ENCODE measurements at places on chromosomes 13 and 19.

DNA sequence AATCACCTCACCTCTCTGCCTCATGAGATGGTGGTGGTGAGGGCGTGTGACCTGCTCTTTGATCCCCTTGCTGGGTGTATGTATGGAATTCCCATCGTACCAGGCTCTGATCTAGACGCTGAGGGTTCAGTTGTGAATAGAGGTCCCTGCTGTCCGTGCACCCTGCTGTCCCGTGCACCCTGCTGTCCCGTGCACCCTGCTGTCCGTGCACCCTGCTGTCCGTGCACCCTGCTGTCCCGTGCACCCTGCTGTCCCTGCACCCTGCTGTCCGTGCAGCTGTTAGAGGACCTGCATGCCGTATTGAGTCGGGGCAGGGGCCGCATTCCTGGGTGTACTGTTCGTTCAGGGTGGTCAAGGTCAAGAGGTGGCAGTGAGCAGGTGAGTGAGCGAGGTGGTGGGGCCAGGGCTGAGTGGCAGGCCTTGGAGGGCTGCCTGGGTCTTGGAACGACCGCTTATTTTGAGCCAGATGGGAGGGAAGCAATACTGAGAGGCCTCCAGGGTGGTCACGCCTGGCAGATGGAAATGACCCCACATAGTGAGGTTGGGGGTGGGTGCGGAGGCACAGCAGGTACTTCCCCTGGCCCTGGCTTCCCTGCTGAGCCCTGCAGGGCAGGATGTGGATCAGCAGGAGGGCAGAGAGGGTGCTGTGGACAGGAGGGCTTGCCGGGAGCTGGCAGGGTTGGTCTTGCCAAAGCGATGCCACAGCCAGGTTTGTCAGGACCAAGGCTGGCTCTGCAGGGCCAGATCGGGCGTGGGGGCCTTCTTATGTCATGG, 4.6 kb upstream of the EPN1 start:
- DNase-seq, result no peak

DNA sequence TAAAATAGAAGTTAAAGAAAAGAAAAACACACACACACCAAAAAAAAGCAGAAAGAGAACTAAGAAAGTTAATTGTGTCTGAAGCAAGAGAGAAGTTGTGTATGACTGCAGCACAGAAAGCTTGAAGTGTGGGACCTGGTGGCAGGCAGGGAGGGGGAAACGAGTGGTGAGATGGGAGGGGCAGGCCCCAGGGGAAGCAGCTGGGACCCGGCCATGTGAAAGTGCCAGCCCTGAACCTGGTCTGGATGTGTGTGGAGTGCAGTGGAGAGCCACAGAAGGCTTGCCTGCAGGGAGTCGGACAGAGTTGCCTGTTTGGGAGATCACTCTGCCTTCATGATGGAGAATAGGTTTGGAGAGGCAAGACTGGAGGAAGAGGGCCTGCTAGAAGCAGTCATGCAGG, 199.0 kb downstream of the GGACT start:
- DNase-seq, result no peak

GRCh38 chr13:42218576-42218975, 53.4 kb upstream of the AKAP11 start:
- no peak for DNase-seq

- DNase-seq, result no peak
Measured at GRCh38 chr19:3959766-3960131, 11.2 kb downstream of the DAPK3 start.

- no peak for DNase-seq
Measured at GRCh38 chr13:106804991-106805390, 237.1 kb upstream of the ARGLU1 start.

- DNase-seq, result no peak
Measured at GRCh38 chr13:35965226-35965927, 165.8 kb downstream of the DCLK1 start.

DNA sequence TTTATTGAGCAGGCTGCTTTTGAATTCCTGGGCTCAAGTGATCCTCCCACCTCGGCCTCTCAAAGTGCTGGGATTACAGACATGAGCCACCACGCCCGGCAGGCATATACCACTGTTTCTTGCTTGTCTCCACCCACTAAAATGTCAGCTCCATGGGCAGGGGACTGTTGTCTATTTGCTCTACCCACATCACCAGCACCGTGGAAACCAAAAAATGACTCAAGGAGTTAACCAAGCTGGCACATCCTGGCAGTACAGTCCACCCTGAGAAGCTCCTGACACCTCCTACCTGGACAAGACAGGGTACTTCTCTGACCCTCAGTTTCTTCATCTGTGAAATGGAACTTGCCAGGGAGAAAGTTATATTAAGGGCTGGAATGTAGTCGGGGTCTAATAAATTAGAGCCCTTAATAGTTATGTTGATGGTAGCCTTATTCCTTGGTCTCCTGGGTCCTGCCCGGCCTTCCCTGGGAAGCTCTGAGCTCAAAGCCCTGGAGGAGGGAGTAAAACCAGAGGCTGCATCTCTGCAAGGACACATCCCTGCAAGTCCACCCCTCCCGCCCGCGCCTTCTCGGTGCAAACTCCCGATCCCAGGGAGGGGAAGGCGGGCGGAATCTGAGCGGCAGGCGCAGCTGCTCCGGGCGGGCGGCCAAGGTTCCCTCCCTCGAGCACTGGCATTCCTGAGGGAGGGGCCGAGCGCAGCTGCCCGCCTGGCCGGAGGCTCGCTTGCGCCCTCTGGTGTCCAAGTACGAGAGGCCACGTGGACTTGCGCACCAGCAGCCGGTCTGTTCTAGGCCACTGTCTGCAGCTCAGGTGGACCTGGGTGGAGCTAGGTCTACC, 14.1 kb downstream of the RDH8 start:
- peak; percentile 92 for DNase-seq

GRCh38 chr13:81596224-81596753, 1255.4 kb upstream of the SPRY2 start:
- DNase-seq, result no peak

- DNase-seq, result peak; percentile 45
Measured at GRCh38 chr19:2164020-2164998, 576 bp downstream of the DOT1L start.

DNA sequence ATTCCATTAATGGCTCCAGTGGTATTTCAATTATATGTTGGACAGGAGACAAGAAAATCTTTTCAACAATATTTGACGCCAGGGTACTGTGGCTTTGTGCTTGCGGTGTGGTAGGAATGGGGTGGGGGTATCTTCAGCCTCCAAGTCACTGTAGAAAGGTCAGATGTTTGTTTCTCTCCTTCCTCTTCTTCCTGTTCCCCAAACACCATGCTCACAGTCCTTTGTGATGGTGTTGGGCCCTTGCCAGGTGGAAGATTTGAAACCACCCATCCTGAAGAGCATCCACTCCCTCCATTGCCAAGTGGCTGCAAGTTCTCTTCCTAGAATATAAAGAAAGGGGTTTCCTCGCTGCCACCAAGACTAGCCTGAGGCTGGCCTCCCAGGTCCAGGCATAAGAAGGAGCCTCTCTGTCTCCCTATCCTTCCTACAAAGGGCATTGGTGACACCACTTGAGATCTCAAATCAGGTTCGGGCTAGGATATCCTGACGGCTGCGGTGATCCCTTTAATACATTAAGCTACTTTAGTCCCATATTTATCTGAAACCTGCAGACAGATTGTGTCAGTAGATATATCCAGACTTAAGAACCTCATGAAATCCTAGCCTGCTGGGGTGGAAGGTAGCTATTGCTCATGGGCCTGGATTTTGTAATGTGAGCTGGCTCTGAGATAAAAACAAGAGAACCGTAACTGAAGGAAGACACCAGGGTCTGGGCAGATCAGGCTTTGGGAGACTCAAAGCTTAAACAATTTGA, 64.3 kb upstream of the SIAH3 start:
- no peak for DNase-seq

- DNase-seq, result no peak
Measured at GRCh38 chr13:74726206-74726605, 592.0 kb upstream of the KLF12 start.

DNA sequence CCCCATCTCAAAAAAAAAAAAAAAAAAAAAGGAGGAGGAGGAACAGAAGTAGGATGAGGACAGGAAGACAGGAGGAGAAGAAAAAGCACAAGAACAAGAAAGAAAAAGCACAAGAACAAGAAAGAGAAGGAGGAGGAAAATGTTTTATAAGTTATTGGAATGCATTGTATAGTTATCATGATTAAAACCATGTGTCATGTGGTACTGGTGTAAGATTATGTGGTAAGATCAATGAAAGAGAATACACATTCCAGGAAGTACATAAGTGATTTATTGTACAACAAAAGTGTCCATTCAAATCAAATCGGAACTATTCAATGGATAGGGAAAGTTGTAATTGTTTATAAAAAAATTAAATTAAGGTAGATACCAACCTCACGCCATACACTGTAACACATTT, 167.7 kb downstream of the MZT1 start:
- no peak for DNase-seq

DNA sequence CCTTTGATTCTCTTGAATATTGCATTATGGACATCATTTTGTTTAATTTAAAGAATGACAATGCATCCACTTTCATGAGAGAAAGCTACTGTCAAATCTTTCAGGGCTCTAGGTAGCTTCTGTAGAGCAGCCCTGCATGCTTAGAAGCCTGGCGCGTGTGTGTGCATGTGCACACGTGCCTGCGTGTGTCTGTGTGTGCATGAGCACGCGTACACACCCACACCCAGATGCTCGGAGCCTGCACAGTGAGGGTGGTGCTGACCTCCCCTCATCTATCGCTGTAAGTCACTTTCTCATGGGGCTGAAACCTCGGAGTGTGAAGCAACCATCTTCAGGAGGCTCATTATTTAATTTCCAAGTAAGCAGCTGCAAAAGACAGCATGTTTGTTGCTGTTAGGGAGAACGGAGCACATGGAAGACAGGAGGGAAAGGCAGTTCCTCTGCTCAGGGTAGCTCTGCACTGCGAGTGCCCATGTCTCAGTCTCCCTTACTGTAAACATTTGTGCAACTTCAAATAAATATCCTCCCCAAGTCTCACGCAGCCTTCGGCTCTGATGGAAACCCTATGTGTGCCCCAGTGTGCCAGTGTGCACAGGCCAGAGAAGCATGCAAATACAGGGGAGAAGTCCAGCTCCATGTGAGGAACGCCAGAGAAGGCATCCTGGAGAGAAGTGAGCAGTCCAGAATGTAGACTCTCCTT, 22.8 kb downstream of the TSHZ3 start:
- no peak for DNase-seq

GRCh38 chr19:16591803-16592556, 19.8 kb upstream of the SLC35E1 start:
- DNase-seq, result no peak

GRCh38 chr13:41028051-41028450, 8.9 kb upstream of the ELF1 start:
- no peak for DNase-seq

DNA sequence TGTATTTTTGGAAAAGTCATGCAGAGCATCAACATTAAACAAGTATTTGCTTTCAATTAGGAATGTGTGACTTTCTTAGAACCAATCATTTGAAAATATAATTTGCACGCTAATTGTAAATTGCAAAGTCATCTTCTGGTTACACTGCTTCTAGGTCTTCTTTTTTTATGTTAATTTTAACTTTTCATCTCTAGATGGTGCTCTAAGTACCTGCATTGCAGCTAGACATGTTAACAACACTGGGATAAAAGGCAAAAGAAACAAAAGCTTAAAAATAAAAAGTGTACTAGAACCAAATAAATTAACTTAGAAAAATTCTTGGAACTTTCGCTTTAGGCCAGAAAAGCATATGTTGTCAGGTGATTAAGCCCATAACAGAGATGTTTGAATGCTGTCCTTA, 2758.2 kb downstream of the PCDH9 start:
- DNase-seq, result no peak

DNA sequence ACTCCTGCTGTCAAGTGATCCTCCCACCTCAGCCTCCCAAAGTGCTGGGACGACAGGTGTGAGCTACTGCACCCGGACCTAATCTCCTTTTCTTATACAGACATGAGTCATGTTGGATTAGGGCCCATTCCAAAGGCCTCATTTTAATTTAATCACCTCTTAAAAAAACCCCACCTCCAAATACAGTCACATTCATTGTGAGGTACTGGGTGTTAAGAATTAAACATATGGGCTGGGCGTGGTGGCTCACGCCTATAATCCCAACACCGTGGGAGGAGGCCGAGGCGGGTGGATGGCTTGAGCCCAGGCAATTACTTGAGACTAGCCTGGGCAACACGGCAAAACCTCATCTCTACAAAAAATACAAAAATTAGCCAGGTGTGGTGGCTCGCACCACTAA, 46.6 kb downstream of the PIN1 start:
- no peak for DNase-seq

- peak; percentile 87 for DNase-seq
Measured at GRCh38 chr19:913080-913748, at the start of gene R3HDM4. Gene R3HDM4, minus strand, starts transcription at chr19:913219. Its CDS starts 62 bp downstream, at chr19:913157.

DNA sequence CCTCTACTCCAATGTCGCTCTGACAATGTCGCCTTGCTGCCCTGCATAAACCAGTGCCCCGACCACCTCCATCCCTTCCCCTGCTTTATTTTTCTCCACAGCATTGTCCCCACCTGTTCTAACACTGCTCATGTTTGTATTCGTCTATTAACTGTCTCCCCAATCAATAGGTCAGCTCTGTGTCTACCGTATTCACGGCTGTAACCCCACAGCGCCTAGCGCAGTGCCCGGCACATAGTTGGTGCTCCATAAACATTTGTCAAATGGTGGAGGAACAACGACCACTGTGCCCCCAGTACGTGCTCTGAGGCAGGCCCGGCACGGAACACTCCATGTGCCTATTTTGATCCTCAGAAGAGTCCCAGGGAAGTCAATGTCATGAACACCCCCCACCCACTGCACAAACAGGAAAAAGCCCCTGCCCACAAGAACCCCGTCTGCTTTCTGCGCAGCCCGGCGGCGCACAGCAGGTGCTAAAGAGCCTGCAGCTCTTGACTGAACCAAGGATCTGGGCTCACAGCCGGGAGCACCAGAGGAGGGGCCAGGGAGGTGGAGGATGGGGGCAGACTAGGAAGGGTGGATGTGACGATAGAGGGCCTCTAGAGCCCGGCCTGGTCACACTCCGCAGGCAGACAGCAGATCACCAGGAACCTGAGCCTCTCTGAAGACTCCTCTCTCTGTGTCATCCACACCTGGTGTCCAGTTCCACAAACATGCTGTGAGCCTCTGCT, 1.8 kb upstream of the CEACAM16 start:
- no peak for DNase-seq

DNA sequence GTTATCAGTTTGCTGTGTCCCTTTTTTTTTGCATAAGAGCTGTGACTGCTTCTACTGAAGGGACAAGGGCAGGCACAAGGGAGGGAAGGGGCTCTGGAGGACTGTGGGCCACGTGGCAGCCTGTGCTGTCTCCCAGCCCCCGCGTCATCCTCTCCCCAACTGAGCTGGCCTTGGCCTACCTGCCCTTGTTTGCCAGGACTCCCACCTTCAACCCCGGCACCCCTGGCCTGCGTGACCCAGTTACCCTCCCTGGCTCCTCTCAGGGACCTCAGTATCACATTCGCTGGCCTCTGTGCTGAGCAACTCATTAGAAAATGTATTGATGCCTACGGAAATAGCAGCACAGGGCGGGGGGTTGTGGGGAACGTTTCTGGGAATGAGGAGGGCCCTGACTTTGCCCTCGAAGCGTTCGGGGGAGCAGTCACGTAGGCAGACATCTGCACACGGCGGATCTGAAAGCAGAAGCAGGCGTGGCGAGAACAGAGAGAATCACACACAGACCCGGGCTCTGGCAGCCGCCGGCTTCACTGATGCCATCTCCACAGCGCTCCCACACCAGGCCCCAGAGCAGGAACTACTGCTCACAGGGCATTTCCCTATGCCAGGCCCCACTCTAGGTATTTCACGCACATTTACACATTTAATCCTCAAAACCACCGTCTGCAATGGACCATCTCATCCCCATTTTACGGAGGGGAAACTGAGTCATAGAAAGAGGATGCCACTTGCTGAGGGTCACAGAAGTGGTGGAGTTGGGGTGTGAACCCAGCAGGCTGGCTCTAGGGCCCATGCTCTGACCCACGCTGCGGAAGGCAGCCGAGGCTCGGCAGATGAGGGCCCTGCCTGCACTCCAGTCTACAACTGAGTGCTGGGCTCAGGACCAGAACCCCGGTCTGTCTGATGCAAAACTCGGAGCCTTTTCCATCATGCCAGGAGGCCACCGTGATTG, 5.7 kb upstream of the ATF5 start:
- DNase-seq, result no peak

Measured in activated CD4-positive, alpha-beta T cell treated with anti-CD3 and anti-CD28 coated beads, Interleukin-2, amount 50 U/mL, for 48 hours (primary cell).